Activated T-cell treated with anti-CD3 and anti-CD28 coated beads, Interleukin-2, amount 50 U/mL, for 4 hours (primary cell): ENCODE measurements at places on chromosomes 1 and 21. TPM values are rescaled to one million over a fixed set of nuclear protein-coding genes. Genes with fewer than 3 reads are reported as not detected.
A peak's percentile ranks its signal among the peaks of the same experiment; 100 is the strongest.

GRCh38 chr1:224387302-224387912 is 30.7 kb downstream of the CNIH4 start:
- no peak for DNase-seq

- no peak for DNase-seq
Measured at GRCh38 chr1:178846306-178846705, 24.6 kb downstream of the ANGPTL1 start.

GRCh38 chr1:30899577-30900389 is 8.8 kb downstream of the SDC3 start:
- DNase-seq = no peak

DNA sequence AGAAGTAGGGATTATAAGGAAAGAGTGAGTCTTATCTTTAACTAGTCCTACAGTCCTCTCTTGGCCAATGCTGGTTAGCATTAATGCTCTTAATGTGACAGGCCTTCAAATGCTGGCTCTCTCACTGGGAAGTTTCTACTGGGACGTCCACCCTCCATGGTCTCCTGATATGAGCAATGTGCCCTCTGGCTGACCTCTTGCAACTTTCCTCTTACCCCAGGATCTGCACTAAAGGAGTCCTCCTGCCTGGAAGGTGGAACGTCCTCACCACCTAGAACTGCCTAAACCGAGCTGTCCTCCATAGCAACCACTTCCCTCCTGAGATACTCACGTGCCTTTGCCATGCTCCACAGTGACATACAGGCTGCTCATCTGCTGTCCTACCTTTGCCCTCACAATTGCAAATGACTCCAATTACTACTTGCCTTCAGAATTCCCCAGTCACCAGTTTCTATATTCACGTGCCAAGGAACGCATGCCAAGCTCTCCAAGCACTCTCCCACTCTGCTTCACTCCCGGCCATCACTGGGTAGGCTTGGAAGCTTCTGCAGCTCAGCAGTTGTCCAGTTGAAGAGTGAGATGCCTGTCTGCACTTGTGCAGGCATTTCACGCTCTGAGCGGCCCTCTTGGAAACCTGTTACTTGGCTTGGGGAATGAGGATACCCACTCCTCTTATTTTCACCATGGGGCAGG is 404.7 kb downstream of the RRAGC start:
- no peak for DNase-seq

DNA sequence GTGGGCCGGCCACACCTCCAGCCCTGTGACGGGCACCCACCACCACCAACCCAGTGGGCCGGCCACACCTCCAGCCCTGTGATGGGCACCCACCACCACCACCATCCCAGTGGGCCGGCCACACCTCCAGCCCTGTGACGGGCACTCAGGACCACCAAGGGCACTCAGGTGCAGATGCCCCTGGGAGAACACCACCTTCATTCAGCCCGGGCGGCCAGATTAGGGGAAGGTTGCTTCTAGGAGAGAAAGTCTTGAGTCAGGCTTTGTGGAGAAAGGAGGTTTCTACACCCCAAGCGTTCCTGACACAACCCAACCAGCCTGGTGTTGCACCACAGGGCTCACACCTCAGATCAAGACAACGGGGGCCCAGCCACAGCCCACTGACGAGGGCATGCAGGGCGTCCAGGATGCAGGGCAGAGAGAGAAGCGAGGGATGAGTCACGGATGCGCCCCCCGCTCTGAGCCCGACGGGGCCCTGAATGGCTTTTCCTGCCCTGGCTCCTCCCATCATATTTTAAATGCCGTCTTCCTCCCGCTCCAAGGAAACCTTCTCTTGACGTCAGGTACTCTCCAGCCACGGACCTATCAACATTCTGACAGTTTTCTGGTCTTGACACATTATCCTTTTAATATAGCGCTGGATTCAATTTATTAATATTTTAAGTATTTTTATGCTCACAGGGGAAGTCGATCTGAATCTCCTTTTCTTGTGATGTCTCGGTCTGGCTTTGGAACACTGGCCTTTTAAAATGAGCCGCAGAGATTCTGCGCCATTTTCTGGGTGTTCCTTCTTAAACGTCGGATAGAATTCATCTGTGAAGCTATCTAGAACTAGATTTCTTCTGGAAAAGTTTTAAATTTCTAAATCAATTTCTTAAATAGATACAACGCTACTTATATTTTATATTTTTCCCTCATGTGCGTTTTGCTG is 631 bp upstream of the SPATC1L start:
- DNase-seq = peak; percentile 47

DNA sequence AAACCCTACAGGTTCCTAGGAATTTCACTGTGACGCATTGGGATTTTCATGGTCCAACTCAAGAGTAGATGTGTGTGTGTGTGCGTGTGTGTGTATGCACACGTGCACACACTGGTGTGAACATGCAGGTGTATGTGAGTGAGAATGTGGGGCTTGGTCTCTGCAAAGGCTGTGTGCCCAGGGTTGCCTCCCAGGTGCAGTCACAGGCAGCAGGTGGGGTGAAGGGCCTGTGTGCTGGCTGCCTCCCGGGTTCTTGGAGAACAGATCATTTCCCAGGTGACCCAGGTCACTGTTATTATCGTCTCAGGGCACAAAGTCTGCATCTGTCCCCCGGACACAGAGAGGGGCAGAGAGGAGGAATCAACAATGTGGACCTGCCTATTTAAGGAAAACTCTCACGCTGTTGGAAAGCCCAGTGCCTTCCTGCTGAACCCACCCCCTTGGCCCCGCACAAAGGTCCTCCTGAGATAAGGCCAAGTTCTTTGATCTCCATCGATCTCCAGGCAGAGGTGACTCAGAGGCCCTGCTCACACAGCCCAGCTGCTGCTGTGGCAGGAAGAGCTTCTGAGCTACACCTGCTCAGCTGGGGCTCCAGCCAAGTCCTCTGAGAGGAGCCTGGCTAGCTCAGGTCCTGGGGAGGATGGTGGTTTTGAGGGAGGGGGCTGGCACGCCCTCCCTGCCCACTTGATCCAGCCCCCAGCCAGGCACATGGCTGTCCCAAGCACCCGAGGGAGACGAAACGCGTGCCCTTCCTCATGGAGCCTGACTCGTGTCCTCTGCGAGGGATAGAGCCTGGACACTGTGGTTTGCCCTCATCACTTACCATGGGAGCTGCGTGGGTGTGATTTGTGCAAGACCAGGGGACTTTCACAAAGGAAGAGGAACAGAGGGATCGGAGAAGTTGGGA is 134.0 kb upstream of the ARHGEF16 start:
- DNase-seq = no peak

The DPH2 gene
- total RNA-seq = 128 TPM

The SLC2A5 gene
- not detected for total RNA-seq
